ENCODE measurements at places on chromosomes 16 and 17. TPM values are rescaled to one million over a fixed set of nuclear protein-coding genes. Genes with fewer than 3 reads are reported as not detected.

- no peak for DNase-seq
Measured at GRCh38 chr16:87054856-87055255, 262.3 kb downstream of the C16orf95 start.

DNA sequence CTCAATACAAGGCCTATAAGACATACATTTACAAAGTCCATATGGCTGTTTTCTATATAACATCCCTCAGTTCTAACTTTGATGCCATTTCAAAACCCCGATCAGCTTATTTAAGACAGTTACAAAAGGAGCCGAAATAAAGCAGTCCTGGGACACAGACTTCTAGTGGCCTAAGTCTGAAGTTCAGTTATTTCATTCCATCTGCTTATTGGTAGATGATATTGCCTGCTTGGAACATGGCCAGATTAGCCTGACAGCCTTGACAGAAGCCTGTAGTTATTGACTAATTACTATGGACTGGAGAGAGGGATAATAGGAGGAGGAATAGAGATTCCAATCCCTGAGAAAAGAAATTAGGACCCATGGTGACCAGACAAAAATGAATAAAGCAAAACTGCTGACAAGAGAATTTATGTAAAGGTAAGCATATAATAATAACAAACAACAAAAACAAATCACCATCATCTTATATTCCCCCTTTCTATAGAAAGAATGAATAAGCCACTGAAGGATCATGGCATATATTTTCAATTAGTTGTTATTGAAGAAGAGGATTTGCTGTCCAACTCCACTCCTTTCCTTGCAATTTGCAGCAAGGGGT, 206.3 kb upstream of the TOM1L1 start:
- DNase-seq = no peak

GRCh38 chr16:59021751-59022150, 287.6 kb upstream of the GOT2 start:
- no peak for DNase-seq

- DNase-seq = peak; percentile 88
Measured at GRCh38 chr17:75875940-75876189, 2.5 kb downstream of the TRIM47 start.

DNA sequence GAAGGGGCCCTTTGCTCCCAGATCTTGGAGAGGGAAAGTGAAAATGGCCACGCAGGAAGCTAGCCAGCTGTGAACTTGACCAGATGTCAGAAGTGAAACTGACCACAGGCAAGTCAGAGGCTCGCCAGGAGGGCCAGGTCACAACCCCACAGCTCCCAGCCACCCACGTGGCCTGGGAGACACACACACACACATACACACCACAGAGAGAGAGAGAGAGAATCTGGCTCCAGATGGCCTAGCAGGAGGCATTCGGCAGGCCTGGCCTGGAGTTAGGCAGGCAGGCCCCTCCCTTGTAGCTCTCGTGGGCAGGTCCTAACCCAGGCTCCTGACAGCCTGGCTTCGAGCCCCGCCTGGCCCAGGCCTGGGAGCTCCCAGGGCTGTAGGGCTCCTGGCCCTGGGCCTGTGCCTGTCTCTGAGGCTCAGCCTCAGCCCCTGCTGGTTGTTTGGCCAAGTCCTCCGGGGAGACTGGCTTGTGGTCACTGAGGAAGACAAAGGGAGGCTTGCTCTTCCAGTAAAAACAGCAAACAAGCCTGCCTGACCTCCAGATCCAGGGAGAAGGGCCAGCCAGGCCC, 20.2 kb downstream of the NGFR start:
- DNase-seq = peak; percentile 95

- DNase-seq = no peak
Measured at GRCh38 chr17:6700948-6701307, 12.2 kb downstream of the SLC13A5 start.

- no peak for DNase-seq
Measured at GRCh38 chr16:88533381-88533917, 36.8 kb upstream of the ZC3H18 start.

HOXB13 gene
- 3.8 TPM for total RNA-seq

CA7 gene
- not detected for total RNA-seq
